ENCODE measurements at places on chromosomes 5 and 9. TPM values are rescaled to one million over a fixed set of nuclear protein-coding genes. Genes with fewer than 3 reads are reported as not detected.

Gene CDO1
- total RNA-seq: 0.23 TPM

Gene PRRX2
- not detected for total RNA-seq

Gene HAVCR2
- total RNA-seq: 4.5 TPM

GRCh38 chr9:114004221-114004716 is 73.8 kb downstream of the AMBP start:
- H3K4me3 ChIP-seq: no peak overlapping the region
- no peak for DNase-seq
- no peaks in the 10 kb centered on the region for H3K36me3 ChIP-seq
- H3K27ac ChIP-seq: no peak overlapping the region
- no peaks in the 10 kb centered on the region for H3K4me1 ChIP-seq

GRCh38 chr5:36494841-36495601 is 111.4 kb upstream of the SLC1A3 start:
- no peak overlapping the region for H3K27ac ChIP-seq
- DNase-seq: no peak
- H3K4me1 ChIP-seq: no peaks in the 10 kb centered on the region
- H3K36me3 ChIP-seq: no peaks in the 10 kb centered on the region

DNA sequence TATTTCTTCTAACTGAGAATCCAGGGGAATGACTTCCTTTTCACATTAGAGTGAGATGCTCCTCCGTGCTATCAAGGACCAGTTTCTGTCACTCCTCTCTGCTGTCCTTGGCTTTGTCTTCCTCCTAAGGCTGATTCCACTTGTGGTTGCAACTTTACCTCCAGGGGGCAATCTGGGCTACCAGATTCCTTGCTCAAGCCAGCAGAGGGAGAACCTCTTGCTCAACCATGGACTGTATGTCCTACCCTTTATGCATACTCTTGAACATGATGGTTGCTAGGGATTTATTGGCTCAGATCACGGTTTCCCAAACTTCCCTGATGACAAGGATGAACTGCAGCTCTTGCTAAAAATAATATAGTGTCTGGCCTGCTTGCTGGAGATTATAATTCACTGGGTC is 24.0 kb downstream of the NNT start:
- H3K36me3 ChIP-seq: peaks cover 28% of the 10 kb centered on the region
- no peak for DNase-seq
- H3K27ac ChIP-seq: no peak overlapping the region
- H3K27me3 ChIP-seq: no peaks in the 10 kb centered on the region

- H3K27me3 ChIP-seq: no peaks in the 10 kb centered on the region
- no peak overlapping the region for H3K27ac ChIP-seq
- H3K36me3 ChIP-seq: no peaks in the 10 kb centered on the region
- no peak overlapping the region for H3K4me3 ChIP-seq
- no peak for DNase-seq
- H3K4me1 ChIP-seq: no peaks in the 10 kb centered on the region
Measured at GRCh38 chr5:54547711-54548250, 30.2 kb downstream of the SNX18 start.

- H3K4me3 ChIP-seq: no peak overlapping the region
- no peaks in the 10 kb centered on the region for H3K27me3 ChIP-seq
- no peaks in the 10 kb centered on the region for H3K36me3 ChIP-seq
- no peaks in the 10 kb centered on the region for H3K4me1 ChIP-seq
Measured at GRCh38 chr9:117860849-117861248, 156.6 kb downstream of the TLR4 start.

All from T-cell (primary cell).